ENCODE measurements at places on chromosomes 3 and 15.

GRCh38 chr3:66598168-66598567 lies 97.3 kb upstream of the LRIG1 start:
- DNase-seq = no peak

DNA sequence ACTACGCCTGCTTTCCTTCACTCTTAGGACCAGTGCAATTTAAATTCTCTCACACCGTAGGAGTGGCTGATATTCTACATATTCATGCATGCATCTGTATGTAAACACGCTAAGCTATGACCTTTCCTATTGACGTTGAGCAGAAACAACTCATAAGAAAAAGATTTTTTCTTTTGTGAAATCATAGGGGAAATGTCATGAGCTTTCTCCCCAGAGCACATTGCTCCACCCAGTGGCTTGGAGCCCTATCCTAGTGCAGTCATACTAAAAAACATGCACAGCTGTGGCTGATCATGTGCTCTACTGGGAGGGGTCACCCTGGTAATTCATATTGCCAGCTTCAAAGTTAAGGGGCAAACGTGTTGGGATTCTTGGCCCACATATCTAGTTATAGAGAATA lies 1.8 kb upstream of the MESD start:
- DNase-seq = no peak

- DNase-seq = no peak
Measured at GRCh38 chr3:21621181-21621651, 129.8 kb downstream of the ZNF385D start.

- DNase-seq = no peak
Measured at GRCh38 chr3:177676947-177677587, 479.8 kb upstream of the TBL1XR1 start.

DNA sequence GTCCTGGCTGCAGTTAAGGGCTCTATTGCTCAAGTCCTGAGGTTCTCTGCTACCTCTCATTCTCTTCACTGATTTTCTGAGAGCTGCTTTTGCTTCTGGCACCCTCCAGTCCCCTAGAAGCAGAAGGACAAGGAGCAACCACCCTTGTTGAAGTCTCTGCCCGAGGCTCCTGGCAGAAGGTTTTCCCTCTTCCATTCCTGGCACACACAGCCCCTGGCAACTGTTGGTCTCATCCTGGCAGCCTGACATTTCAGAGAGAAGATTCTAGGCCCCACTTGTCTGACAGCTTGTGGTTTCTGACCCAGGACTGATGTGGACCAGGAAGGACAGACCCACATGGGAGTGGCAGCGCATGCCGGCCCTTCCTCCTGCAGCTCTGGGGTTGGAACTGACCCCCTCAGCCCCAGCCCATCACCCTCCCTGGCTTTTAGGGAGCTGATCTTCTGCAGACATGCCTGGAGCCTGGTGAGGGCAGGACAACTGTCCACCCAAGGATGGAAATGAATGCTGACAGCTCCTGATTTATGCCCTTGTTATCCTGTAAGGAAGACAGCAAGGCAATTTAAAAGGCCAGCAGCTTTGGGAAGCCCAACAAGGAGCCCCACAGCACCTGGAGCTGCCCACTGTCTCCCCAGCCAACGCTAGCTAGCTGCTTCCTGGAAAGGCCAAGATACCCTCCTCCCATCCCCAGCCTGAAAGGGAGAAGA lies 13.0 kb upstream of the NTRK3 start:
- DNase-seq = no peak

DNA sequence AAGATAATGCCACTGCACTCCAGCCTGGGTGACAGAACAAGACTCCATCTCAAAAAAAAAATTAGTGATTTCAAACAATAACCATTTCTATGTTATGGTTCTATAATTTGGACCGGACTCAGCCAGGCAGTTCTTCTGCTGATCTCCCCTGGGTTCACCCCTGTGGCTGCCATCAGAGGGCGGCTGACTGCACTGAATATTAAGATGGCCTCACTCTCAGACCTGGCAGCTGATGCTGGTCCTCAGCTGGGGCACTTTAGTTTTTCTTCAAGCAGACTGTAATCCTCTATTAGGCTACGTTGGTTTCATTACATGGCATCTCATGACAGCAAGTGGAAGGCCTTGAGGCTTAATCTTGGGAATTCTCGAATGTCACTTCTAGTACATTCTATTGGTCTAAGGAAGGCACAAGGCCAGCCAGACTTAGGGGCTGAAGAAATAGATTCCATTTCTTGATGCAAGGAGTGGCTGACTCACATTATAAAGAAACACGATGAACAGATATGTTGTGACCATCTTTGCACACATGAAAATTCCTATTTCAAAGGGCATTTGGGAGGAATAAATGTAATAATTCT lies 12.8 kb downstream of the GALNT15 start:
- DNase-seq = no peak

- DNase-seq = no peak
Measured at GRCh38 chr15:87703327-87704111, 553.0 kb downstream of the NTRK3 start.

DNA sequence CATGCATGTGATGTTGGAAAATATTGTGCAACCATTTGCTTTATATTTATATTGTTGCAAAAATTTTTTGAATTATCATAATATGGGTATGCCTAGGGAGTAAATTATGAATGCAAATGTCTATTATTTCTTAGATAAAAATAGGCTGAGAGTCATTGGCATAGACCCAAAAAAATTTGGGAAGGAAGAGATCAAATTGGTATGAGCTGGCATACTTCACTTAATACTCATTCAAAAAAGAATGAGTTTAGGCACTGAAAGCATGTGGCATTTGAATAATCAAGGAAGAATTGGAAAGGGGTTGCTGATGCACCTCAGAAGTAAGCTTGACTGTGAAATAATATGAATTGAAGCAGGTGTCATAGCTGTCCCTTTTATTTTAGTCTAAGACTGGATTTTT lies 764.0 kb upstream of the DPPA4 start:
- DNase-seq = no peak

DNA sequence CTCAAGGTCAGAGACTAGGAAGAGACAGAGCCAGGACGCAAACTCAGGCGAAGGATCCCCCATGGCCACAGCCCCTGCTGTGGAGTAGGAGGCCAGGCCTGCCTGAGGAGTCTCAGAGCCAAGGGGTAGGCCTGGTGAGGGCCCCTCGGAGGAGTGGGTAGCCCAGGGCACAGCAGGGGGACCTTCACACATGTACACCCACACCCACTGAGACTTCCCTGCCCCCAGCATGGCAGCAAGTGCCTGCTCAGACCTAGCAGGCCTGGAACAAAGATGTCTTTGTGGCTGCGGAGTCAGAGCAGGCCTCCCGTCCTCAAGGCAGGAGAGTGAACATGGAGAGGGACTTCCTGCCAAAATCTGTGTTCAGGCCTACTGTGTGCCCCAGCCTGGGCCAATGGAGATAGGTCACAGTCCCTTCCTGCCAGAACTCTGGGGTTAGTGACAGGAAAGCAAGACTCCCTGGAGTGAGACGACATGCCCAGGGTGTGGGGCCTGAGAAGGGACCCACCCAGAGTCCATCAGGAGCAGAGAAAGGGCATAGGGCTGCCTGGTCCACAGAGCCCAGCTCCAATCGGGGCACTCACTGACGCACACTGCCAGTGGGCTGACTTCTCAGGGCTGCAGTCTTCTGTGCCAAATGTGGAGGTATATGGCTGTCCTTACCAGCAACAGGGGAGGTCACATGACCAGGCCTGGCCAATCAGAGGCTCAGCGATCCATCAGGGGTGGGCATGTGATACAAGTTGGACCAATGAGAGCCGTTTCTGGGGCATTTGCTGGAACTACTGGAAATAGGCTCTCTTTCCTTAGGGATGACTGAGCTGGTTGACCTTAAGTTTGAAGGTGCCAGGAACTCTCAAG lies 2.3 kb downstream of the GRIP2 start:
- no peak for DNase-seq

GRCh38 chr15:69798481-69799250 lies 299.1 kb downstream of the TLE3 start:
- DNase-seq = no peak

- DNase-seq = no peak
Measured at GRCh38 chr3:123725652-123726400, 141.0 kb upstream of the HACD2 start.

GRCh38 chr15:24857763-24858162 lies 97.0 kb upstream of the SNRPN start:
- no peak for DNase-seq

GRCh38 chr15:69433831-69434230 lies 18.8 kb upstream of the RPLP1 start:
- no peak for DNase-seq

GRCh38 chr3:85890043-85890555 lies 931.3 kb downstream of the CADM2 start:
- no peak for DNase-seq

- DNase-seq = no peak
Measured at GRCh38 chr3:82633319-82633718, 871.9 kb upstream of the GBE1 start.

- no peak for DNase-seq
Measured at GRCh38 chr3:118943597-118943996, 91.0 kb downstream of the IGSF11 start.

- DNase-seq = no peak
Measured at GRCh38 chr3:162601101-162601670, 1104.6 kb downstream of the OTOL1 start.

DNA sequence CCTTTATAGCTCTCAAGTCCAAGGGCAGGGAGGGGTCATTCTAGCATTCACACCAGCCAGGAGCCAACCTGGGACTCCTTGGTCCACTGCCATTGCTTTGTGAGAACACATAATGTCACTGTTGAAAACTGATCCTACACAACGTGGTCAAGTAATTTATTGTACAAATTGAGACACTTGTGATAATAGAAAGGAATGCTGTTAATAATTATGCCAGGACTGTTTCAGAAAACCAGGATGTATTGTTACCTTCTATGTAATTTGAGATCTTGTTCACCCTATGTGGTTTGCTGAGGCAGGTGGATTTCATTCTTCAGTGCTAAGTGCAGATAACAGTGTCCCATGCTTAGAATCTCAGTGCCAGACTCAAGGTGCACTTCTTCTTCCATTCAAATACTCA lies 33.3 kb downstream of the TMCO5A start:
- DNase-seq = no peak

DNA sequence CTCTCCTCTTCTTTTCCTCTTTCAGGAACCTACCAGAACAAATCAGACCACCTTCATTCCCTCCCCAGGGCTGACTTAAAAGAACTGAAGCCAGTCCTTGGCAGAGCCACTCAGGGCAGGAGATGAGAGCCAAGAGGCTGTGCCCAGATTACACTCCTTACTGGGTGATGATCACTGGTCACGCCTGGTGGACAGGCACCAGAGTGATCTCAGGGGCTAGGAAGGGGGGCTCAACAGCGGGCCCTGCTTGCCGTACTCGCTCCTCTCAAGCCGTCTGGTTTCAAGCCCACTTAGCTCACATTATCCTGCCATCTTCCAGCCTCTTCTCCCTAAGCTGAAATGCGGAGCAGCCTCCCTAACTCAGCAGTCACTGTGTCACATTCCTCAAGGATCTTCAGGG lies 1.7 kb upstream of the FAH start:
- DNase-seq = no peak

GRCh38 chr3:153848702-153849101 lies 272.5 kb upstream of the ARHGEF26 start:
- DNase-seq = no peak

Measured in GM18507 (cell line).